ENCODE measurements at places on chromosomes 2 and 18.

DNA sequence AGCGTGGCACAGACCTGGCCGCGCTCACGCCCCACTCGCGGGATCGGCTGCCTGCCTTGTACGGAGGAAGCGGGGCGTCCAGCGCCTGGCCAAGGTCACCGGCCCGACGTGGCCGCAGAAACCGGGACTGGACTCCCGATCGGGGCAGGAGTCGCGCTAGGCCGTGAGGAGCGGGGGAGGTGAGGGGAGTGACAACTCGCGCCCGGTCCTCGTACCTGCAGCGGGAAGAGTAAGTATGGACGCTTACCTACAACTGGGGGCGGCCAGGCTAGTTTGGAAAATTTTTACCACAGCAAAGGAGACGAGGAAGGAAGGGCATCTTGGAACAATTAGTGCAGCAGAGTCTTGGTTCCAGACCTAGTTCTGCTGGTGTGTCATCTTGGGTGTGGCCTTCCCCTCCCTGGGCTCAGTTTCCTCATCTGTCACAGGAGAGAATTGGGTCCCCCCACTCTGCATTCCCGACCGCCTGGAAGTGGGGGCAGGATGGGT lies 693 bp downstream of the UBE2F start:
- peak; percentile 10 for DNase-seq

DNA sequence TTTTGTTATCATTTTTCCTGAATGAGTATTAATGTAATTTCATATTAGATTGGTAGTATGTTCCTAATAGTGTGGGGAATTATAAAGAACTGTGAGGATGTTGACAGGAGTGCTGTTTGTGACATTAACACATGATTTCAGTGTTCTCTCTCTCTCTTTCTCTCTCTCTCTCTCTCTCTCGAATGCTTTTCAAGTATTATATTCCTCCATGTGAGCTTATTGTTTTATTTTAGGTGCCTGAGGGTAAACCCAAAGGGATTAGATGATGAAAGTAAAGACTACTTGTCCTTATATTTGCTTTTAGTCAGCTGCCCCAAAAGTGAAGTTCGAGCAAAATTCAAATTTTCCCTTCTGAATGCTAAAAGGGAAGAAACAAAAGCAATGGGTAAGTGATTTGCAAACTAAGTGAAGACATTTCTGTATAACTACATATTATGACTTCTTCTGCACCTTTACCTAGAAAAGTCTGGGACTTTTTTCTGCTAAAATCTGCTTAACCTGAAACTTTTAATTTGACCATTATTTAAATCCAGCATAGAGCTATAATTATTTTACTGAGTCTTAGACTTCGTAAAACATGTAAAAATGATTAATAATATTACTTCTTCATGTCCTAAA lies 49.2 kb downstream of the SPOPL start:
- DNase-seq, result no peak

DNA sequence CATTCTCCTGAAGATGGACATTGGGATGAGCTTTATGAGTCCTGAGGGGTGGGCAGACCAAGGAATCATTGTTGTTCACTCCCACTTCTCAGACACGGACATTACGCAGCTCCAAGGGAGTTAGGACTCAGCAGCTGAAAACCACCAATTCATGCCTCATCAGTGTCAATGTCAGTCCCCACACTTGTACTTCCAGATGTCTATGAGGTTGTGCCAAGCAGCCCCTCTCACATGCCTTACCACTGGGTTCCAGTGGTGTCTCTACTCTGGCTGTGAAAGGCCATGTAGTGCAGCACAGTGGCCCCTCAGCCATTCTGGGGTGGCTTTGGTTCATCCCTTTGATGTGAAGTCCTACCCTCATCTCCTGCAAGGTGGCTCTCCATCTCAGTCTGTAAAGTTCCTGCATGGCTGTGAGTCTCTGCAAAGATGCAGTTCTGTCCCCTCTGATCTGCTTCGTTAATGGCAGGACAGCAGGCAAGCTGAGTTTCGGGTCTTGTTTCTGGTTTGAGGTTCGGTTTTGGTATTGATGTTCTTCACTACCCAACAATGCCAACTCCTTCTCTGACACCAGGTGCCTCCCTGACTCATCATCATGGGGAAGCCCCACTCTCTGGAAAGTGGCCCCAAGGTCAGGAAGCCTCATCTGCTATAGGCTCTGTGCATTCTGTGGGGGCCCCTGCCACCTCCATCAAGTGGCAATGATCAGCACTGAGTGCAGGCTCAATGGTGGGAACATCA lies 14.0 kb upstream of the COL6A3 start:
- DNase-seq, result no peak

DNA sequence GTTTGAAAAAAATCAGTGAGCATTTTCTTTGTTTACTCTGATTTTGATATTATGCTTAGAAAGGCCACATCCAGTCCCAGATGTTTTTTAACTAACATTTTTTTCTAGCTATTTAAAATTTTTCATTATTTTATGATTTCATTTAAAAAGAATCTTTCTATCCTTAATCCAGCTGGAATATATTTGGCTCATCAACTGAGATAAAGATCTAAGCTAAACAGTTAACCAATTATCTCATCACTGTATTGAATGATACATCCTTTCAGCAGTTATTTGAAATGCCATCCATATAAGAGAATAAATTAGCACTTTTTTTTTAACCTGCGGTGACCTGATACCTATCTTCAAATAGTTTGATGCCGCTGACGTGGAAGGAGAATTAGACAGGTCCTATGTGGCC lies 245.5 kb upstream of the COPS8 start:
- DNase-seq, result no peak

DNA sequence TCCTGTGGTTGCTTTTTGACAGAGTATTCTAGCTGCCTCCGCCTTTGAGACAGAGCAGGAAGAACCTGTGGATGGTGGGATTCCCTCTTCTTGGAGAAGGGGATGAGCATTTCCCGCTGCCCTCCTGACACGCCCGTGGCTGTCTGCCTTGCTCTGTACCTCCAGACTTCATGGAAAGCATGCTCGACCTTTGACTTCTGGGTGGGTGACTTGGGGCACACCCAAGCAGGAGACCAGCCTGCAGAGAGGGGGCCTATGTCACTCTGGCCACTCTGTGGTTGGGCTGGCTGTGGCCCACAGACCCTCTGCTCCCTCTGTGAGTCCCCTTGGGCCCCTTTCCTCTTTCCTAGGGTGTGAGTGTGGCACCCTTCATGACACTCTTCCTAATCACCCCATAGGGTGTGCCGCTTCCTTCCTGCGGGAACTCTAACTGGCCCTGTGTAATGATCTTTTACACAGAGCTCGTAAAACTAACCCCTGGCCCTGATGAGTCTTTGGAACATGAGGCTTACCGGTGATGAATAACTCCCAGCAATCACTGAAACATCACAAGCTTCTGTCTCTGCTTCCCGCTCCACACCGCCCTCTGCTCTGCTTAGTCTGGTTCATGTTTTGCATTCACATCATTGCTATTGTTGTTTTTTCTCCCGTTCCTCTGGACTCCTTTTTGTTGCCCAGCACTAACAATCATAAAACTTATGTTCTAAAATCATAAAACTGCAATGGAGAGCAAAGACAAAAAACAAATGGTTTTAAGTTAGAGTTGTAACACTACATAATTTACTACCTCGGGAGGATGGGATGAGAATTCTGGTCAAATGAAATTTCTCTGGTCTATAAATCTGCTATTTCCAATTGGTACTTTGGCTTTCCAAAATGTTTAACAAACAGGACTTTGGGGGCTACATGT lies 101.1 kb downstream of the SH3YL1 start:
- no peak for DNase-seq

DNA sequence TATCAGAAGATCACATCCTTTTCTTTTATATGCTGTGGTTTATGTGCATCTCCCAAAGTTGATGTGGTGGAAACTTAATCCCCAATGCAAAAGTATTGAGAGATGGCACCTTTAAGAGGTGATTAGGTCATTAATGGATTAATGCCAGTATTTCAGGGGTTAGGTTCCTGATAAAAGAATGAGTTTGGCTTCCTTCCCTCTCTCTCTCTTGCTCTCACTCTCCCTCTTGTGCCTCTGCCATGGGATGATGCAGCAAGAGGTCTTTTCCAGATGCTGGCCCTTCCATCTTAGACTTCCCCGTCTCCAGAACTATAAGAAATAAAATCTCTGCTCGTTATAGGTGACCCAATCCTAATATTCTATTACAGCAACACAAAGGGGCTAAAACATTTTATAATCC lies 85.0 kb downstream of the TTC27 start:
- no peak for DNase-seq

GRCh38 chr18:61333746-61334490 lies 688 bp downstream of the CDH20 start:
- DNase-seq, result no peak

- no peak for DNase-seq
These were observed 22.5 kb upstream of the CERS6 start for GRCh38 chr2:168433527-168433926.

DNA sequence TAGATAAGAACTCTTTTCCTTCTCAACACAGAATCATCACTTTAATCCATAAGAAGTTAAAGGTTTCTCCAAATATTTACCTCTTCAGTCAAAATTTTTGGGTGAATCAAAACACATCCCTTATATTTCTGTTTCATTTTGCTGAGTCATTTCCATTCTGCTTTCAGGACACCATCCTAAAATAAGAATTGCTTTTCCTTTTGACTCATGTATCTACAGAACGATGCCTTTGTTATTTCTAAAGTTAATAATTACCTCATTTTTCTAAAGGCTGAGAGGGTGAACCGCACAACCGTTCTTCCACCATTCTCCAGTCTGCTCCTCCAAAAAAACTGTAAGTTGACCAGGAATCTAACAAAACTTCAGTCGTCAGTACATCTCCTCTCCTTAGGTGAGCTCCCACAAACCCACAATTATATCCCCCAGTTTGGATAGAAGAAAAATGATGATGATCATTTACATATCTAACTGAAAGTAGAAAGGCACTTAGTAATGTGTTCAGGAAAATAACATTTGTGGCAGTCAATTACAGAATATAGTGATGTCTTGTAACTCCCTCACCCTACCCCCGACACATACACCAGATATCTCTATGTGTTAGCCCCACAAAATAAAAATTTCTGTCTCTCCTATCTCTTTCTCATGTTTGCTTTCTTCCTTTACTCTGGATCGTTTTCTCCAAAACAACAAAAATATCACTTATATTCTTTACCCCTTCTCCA lies 162.5 kb downstream of the RAD51AP2 start:
- no peak for DNase-seq

- DNase-seq, result no peak
These were observed 66.7 kb downstream of the EDAR start for GRCh38 chr2:108922141-108922915.

GRCh38 chr2:39159283-39159682 lies 38.4 kb upstream of the SOS1 start:
- no peak for DNase-seq

DNA sequence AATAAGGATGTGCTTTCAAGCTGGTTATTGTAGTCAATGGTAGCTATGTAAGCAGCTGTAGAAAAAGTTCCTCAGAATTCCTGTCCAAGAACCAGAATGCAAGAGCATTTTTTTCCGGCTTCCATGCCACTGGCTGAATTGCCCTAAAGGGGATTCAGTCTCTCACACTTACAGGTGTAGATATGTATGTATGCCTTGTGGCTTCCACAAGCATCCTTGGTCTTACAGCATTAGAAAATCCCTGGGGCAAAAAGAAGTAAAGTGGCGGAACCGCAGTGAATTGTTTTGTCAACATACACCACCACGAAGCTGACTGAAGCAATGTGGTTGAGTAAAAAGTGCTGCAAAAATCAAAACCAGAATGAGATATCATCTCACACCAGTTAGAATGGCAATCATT lies 54.6 kb downstream of the FANCL start:
- DNase-seq, result no peak

DNA sequence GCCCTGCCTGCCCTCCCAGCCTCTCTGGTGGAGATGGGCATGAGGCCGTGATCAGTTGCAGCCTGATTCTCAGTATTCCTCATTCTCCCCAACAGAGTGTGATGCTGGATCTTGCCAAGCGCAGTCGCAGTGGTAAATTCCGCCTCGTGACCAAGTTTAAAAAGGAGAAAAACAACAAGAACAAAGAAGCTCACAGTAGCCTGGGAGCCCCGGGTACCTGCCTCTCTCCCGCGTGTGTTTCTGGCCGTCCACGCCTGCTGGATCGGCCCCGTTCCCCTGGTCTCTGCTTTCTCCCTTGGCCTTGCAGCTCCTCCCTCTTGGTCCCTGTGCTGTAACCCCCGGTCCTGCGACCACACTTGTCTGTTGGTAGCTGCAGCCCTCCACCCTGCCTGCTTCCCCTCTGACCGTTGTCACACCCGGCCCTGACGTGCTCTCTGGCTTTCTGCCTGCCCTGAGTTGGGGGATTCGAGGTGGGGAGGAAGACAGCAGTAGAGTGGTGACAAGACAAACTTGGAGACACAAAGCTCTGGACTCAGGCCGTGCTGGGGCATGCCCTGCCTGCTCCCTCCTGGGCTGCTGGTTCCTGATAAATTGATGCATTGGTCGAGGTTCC lies 99.5 kb downstream of the USP40 start:
- DNase-seq, result no peak

- no peak for DNase-seq
These were observed 566 bp upstream of the MRPS5 start for GRCh38 chr2:95122197-95122551.

- DNase-seq, result no peak
These were observed 138.9 kb upstream of the APCDD1 start for GRCh38 chr18:10315522-10315921.

- DNase-seq, result no peak
These were observed 205.6 kb downstream of the TNS1 start for GRCh38 chr2:217797165-217797564.

- no peak for DNase-seq
These were observed 232.7 kb downstream of the METTL4 start for GRCh38 chr18:2338601-2339000.

DNA sequence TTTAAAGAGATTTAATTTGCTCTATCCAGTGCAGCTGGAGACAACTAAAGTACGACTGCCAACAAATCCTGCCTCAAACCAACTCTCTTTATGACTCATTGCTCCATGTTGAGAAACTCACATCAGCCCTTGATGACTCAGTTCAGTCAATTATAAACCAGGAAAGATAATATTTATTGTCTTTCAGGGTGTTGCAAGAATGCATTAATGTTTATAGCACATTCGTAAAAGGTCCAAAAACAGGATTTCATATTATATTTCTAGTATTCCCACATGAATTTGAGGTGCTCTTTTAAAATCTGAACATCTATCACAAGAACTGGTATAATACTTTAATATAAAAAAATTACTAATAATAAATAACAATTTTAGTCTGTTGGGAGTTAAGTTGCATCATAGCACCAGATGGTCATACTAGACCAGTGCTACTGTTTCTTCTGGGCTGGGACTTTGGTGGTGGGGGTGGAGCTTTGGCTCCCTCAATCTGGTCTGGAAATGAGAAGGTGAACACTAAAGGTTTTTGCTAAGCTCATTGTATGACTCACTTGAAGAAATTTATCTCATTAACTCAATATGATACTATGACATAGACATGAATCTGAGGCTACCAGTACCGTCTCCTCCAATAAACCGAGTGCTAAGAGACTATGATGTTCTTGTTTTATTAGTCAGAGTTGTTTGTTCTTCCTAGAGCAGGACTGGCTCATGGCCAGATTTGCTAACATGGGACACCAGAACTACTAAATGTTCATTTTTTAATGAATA lies 26.6 kb upstream of the MAP3K20 start:
- no peak for DNase-seq

GRCh38 chr2:235070063-235070706 lies 118.4 kb downstream of the SH3BP4 start:
- DNase-seq, result no peak

GRCh38 chr2:46831869-46832265 lies 83.7 kb downstream of the MCFD2 start:
- no peak for DNase-seq
